ENCODE measurements at places on chromosomes 1 and 21.

DNA sequence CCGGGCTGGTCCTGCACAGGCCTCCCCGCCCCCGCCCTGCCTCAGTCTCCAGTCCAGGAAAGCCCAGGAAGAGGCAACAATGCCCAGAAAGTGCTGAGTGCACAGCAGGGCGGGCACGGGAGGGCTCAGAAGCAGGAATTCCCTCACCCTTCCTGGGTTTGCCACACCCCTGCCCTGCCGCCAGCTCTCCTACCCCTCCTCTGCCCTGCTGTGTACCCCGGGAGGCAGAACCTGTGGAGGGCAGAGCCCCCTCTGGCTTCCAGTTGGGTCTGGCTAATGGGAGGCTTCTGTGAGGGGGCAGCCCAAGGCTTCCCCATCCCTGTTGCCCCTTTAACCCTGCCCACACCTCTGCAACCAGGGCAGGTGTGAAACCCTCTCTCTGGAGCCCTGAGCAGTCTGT, 47.5 kb upstream of the CSF3R start:
- DNase-seq, result no peak

GRCh38 chr1:50208756-50209155, 100.0 kb downstream of the ELAVL4 start:
- DNase-seq, result no peak

GRCh38 chr1:212040629-212041412, 5.3 kb downstream of the DTL start:
- DNase-seq, result peak; percentile 62

DNA sequence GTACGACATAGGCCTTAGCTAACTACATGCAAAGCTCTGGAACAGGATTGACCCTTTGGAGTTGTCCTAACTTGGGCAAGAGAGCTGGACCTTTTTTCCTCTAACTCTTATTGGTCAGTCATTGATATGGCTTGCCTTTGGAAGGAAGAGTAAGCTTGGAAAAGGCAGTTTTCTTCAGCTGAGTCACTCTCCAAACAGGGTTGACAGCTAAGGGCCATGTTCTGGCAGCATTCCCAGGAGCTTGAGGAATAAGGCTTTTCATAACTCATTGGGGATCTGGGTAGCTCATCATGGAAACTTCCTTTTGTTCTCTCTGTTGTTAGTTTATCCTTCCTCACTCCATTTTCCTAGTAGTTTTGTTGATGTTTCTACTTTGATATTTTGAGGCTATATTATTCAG, 14.5 kb upstream of the ERRFI1 start:
- DNase-seq, result peak; percentile 100

DNA sequence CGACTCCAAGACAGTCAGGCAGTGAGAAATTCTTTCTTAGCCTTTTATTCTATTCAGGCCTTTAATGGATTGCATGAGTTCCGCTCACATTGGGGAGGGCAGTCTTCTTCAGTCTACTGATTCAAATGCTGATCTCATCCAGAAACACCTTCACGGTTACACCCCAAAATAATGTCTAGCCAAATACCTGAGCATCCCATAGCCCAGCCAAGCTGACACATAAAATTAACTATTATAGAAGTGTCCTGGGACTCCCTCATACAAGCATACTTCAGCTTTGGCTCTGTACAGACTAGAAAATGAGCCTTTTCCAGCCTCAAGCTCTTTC, 3.6 kb upstream of the SLC16A4 start:
- DNase-seq, result no peak

DNA sequence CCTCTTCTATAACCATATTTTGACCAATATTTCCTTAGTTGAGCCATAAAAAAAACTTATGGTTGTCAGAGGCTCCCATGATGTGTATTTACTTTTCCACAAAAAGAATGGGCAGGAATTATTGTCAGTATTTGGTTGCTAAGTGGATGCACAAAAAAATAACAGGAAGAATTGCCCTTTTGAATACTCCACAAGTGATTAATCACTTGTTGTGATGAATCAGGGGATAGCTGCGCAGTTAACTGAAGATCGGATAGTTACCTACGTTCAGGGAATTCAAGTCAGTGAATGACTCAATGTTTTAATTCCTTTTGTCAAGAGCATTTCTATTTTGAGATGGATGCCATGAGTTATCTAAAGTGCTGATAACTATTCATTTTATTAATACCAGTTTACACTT, 785.2 kb upstream of the B3GALT2 start:
- DNase-seq, result peak; percentile 94

DNA sequence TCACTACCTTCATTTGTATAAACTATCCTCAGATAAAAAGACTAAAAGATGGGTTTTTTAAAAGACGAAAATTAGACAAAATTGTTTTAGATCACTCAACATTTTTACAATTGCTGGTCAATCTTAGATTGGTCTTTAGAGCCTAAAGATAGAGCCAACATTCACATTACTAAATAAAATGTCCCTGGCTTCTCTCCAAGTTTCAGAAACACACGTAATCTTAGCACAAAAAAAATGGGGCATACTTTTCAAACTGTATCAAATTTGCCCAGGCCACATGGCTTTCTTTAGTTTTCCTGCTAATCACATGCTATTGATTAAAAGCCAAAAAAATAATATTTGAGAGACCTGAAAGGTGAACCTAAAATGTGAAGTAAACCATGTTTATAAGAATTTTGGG, 288.1 kb downstream of the DPYD start:
- DNase-seq, result no peak

GRCh38 chr1:19418503-19418971, 66.8 kb downstream of the CAPZB start:
- DNase-seq, result no peak

DNA sequence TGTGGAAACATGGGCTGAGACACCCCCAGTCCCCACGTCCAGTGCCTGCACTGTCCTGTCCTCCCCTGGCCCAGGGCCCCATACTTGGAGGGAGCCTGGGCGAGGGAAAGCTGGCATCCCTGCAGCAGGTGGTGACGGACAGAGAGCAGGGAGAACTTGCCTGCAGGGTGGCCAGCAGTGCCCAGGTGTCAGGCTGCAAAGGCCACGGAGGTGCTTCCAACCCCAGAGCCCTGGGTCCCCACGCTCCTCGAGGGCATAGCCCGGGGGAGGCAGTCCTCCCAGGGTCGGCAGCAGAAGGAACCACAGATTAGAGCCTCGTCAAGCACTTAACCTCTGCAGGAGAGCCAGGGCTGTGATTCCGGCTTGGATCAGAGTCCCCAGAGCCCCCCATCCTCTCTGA, 77.5 kb downstream of the ARHGEF16 start:
- no peak for DNase-seq

- DNase-seq, result no peak
Observed at GRCh38 chr1:209822706-209823105, 5.1 kb upstream of the UTP25 start.

DNA sequence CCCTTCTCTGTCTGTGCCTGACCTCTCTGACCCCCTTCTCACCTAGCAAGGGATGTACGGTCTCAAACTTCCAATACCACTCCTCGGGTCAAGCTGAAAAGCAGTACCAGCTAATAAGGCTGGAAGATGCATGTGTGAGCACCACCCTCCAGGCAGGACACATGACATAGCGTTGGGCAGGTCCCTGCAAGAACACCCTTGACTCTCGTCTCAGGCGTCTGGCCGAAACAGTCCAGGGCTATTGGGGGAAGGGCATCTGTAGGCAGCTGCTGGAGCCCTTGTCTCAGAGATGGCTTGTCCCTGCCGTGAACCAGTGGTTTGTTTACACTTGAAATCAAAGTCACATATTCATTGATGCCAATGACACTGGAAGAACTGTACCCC, 56.5 kb downstream of the CD46 start:
- DNase-seq, result no peak

GRCh38 chr1:207822602-207823451, 71.0 kb downstream of the CD46 start:
- DNase-seq, result no peak

DNA sequence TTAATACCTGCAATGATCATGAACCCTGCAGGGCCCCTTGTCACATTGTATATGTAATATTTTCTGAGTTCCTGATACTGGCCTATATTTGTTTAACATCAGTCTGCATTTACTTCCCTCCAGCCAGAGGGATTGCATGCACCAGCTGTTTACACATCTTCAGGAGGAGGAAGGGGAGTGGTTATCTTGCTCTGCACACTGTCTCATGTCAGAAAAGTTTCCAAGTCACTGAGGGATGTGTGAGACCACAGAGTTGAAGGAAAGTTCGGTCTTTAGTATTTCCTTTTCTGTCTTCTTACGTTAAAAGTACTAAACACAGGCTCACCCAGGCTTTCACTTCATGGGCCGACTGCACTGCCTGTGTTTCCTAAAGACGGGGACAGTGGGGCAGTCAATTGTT, 574.1 kb downstream of the LMO4 start:
- DNase-seq, result no peak

DNA sequence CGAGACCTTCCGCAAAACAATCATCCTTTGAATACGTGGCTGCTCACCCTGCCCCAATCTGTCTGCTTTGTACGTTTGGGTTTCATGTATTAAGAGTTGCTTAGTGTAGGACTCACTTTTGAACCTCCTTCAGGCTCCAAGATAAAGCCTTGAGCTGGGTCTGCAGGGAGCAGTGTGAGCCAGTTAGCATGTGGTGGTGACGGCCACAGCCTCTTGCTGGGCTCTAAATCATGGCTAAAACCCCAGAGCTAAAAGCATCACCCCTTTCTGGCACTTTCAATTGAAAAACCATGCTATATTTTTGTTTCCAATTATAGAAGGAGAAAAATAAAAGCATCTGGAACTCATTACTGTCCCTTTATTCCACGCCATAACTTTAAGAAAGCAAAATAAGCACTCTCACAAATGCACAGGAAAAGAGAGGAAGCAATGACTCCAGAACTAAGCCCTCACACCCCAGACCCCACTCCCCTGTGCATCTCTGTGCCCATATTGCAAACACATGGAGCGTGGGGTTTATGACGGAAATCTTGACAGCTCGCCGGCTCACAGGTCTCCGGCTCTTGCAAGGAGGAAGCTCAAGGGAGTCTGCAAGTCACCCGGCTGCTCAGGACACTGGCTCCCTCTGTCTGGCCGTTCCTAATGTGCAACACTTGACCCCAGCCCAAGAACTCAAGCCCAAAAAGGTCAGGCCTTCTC, 135.5 kb downstream of the MIS18A start:
- no peak for DNase-seq

GRCh38 chr1:193415256-193415655, 228.8 kb upstream of the B3GALT2 start:
- no peak for DNase-seq

- no peak for DNase-seq
Observed at GRCh38 chr1:198106011-198106410, 50.8 kb upstream of the NEK7 start.

DNA sequence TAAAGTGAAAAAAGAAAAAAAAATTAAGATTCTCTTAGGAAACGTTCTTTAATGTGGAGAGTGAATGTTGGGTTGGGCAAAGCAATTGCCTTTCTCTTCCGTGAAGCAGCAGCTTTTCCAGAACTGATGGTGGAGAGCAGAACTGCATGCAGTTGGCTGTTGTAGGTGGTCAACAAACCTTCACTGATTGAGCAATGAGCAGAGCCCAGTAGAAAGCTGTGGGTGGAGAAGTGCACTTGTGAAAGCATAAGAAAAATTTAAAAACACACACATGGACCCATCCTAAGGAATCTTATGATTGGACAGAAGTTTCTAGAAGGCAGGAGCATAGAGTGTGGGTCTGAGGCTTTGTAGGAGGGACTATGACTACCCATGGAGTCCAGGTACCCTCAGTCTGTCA, 4.5 kb downstream of the PRELP start:
- DNase-seq, result no peak
